Forelimb muscle (tissue), 1 donor: ENCODE measurements at places on chromosomes 6 and 20.

DNA sequence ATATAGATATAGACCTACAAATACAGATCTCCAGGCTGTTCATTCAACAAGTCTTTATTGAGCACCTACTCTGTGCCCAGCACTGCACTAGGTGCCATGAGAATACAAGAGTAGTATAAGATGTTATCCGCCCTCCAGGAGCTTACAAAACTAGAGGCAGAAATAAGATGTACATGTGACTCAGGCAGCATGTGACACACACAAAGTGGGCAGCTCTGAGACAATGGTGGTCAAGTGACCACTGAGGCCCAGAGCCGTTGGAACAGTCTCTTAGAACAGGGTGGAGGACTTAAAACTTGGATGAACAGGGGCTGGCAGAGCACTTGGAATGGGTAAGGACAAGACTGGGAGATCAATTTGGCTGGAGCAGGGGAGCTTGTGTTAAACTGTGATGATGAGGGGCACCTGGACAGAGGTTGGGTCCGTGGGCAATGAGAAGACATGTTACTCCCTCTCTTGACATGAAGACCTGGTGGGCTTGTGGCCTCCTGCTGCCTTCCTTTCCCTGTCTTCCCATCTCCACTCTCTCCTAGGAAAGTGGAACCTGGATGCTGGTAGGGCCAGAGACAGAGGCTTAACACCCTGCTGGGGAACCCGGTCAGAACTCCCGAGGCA, 21.2 kb downstream of the TRIM15 start:
- no peak for DNase-seq

DNA sequence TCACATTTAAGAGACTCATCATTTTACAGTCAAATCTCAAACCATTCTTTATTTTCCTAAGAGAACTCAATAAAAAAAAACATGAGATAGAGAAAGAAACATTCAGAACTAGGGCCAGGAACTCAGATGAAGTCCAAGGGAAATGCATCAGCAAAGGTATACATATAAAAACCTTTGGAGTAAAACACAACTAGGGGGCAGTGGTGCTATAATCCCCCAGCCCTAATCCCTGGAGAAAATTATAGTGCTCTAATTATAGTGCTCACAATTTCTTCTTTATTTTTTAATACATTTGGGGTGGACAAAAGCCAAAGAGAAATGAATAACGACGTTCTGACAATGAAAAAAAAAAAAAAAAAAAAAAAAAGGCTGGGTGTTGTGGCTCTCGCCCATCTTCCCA, 100.6 kb upstream of the EMILIN3 start:
- no peak for DNase-seq

DNA sequence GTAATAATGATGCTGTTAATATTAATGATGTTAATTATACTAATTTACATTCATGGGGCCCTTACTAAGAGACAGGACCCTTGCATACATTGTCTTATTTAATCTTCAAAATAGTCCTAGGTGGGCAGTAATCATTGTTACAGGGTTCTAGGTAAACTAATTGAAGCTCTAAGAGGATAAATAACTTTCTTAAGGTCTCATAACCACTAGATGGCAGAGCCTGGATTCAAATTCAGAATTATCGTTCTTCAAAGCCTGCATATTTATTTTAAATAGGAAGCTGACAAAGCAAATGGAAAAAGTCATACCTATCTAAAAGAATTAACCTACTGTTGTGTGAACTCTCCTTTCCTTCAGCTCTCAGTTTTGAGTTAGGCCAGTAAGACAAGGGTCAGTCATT, 23.5 kb downstream of the PTCHD4 start:
- DNase-seq: no peak

DNA sequence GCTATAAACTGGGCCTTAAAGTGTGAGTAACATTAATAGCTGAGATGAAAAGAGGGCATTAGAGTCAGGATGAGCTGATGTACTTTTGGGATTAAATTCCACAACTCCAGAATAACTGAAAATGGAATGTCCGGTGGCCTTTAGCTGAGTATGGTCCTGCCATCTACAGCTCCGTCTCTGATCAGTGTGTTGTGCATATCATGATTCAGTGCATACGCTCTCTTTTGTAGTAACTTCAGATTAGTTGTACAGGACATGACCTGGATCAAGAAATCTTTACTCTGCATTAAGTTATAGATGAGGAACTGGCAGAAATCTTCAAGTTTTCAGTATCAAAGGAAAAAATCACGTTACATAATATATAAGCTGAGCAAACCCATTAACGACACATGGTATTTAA, 92.4 kb downstream of the MTFR2 start:
- DNase-seq: no peak

- no peak for DNase-seq
These were observed 82.8 kb downstream of the ATRN start for GRCh38 chr20:3553663-3554062.

GRCh38 chr20:47493175-47493962, 8.3 kb upstream of the NCOA3 start:
- DNase-seq: no peak

GRCh38 chr20:62900052-62900691, 26.1 kb downstream of the DIDO1 start:
- peak; percentile 45 for DNase-seq

DNA sequence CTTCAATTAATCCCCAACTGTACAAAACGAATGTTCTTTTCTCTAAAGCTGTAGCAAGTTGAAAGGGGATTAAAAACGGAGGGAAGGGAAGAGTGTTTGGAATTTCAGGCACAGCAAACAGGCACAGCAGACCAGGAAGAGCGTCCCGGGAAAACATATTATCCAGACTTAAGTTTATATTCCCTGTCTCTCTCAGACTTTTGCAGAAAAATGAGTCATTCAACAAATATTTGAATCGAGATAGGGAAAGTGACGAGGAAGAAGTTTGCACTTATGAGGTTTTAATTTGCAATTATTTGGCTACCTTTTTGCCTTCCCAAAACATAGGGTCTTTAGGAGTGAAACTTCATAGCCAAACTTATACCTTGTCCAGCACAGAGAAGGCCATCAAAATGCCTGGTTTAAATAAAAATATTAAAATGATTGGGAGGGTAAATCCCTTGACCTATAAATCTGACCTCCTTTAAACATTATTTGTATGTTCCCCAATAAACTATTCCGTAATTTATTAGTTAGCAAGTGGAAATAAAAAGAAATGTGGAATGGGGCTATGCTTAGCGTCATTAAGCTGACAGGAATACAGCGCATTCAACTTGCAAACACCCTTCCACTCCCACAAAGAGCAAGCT, 16.0 kb downstream of the HFE start:
- DNase-seq: no peak

GRCh38 chr6:108587258-108588059, 26.7 kb downstream of the FOXO3 start:
- no peak for DNase-seq

- no peak for DNase-seq
These were observed 198.5 kb upstream of the BTBD3 start for GRCh38 chr20:11719153-11719552.

DNA sequence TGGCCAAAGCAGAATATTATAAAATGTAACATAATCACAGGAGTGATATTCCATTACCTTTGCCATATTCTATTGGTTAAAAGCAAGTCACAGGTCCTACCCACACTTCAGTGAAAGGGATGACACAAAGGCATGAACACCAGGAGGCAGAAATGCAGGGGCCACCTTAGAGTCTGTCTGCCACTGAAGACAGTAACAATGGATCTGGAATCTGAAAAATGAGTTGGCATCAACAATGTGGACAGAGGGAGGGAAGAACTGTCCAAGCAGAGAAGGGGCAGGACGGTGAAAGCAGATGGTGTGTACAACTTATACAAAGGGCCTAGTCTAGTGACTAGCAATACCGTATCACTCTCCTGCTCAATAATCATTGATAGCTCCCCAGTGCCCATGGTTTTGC, 6.6 kb upstream of the LPIN3 start:
- DNase-seq: no peak

- no peak for DNase-seq
These were observed 190.2 kb downstream of the BACH2 start for GRCh38 chr6:90106449-90106848.

GRCh38 chr6:52201493-52201892, 15.3 kb downstream of the IL17A start:
- DNase-seq: no peak
